ENCODE measurements at places on chromosomes 6 and 20.

DNA sequence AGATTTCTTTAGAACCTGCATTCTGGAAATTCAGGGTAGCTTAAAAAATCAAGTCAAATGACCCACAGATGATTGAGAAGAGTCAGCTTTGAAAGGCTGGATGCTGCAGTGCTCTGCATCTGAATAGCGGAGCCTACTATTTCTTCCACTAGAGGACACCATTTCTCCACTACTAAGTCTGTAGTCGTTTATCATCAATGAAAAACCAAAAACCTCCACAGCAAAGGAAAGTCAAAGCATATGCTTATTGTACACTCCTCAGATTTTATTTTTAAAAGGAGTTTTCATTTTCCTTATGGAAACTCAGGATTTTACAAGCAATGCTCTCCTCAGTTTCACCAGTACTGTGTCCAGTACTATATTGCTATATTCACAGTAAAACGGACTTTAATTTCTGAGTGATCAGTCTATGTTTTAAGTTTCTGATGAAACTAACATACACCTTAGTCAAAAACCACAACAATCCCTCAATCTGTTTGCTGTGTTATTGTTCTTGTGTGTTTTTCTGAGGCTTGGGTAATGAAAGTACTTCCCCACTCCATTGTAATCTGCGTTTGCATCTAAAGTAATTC, 50.5 kb upstream of the ENPP5 start:
- DNase-seq = peak; percentile 42

- DNase-seq = no peak
Measured at GRCh38 chr6:156406099-156406498, 371.1 kb upstream of the ARID1B start.

DNA sequence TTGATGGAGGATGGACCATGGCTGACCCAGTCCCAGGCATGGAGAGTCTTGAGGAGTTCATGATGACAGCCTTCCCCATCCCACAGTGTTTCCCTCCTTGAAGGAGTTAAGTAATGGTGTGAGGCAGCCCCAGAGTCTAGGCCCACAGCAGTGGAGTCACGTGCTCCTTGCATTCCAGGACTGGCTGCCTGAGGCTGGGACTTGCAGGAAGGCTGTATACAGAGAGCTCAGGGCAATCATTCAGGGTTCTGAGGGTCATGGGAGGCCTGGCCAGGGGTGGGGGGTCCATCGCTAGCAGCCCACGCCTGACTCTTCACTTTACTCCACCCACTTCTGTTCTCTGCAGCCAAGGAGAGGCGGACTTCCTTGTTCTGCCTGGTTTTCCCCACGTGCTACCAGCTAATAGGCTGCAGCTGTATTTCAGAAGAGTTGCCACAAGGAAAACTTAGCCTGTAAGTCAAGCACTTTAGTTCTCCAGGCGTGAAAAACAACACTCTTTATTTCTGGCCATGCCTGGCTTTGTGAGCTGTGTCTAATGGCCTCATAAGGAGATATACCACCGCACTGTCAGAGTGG, 272.5 kb downstream of the DHX35 start:
- DNase-seq = no peak

DNA sequence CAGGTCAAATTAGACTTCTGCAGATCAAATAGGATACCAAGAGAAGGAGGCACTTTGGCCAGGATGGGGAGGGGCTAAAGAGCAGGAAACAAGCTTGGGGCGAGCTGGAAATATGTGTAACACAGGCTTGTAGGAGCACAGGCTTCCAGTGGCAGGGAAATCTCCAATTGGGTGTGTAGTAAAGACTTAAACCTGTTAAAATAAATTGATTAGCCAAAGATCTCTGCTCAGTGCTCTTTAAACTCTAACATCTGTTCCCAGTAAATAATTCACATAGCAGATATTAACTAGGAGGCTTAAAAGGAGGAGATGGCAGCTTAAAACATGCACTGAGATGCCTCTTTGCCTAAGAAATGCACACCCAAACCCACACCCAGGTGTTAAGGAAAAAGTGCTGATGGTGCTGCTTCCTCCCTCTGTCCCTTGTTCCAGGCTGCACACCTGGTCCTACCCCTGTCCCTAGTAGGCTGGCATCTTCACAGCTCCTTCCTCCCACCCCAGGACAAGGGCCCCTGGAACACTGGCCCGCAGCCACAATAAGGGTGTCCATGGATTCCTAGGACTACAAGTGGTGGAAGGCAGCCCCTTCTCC, 93.5 kb upstream of the MLN start:
- DNase-seq = peak; percentile 46

- no peak for DNase-seq
Measured at GRCh38 chr6:32393665-32394420, 13.1 kb downstream of the BTNL2 start.

- DNase-seq = no peak
Measured at GRCh38 chr20:58547623-58548475, 32.6 kb upstream of the APCDD1L start.

DNA sequence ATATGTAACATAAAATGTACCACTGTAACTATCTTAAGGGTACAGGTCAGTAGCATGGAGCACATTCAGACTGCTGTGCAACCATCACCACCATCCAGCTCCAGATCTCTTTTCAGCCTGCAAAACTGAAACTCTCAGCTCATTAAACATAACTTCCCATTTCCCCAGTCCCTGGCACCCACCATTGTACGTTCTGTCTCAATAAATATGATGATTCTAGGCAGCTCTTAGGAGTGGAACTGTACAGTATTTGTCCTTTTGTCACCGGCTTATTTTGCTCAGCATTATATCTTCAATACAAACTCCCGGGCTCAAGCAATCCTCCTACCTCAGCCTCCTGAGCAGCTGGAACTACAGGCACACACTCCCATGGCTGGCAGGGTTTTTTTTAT, 1.5 kb downstream of the ZC3H12D start:
- DNase-seq = no peak

GRCh38 chr6:7151381-7151780, 43.6 kb downstream of the RREB1 start:
- DNase-seq = no peak

- no peak for DNase-seq
Measured at GRCh38 chr6:72861935-72862432, 240.1 kb downstream of the KCNQ5 start.

- DNase-seq = no peak
Measured at GRCh38 chr20:41406896-41407444, 40.4 kb upstream of the EMILIN3 start.

- no peak for DNase-seq
Measured at GRCh38 chr20:34283844-34284243, 19.3 kb downstream of the AHCY start.

DNA sequence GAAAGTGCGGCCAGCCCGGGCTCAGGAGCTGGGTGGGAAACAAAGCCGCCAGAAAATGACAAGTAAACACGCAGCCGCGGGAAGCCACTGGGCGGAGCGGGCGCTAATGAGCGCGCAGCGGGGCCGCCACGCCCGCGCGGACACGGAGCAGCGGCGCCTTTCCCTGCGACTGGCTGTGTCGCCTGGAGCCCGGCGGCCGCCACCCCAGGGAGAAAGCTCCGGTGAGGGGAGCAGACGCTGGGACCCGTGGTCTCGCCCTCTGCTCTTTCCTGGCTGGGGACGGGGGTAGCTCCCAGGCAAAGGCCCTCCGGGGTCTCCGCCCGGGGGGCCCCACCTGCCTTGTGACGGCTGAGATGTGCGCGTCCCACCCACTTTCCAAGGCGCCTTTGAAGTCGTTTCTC, 54.9 kb downstream of the PRR18 start:
- DNase-seq = no peak

DNA sequence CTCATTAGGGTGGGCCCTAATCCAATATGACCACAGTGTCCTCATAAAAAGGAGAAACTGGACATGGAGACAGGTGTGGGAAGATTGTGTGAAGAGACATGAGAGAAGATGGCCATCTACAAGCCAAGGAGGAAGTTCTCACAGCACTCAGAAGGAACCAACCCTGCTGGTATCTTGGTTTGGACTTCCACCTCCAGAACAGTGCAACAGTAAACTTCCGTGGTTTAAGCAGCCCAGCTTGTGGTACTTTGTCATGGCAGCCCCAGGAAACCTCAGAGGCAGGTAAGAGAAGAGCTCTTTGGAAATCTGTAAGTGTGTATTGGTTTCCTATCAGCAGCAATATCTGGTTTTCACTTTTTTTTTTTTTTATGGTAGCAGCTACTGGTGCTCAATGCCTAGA, 16.5 kb upstream of the CNKSR3 start:
- no peak for DNase-seq

DNA sequence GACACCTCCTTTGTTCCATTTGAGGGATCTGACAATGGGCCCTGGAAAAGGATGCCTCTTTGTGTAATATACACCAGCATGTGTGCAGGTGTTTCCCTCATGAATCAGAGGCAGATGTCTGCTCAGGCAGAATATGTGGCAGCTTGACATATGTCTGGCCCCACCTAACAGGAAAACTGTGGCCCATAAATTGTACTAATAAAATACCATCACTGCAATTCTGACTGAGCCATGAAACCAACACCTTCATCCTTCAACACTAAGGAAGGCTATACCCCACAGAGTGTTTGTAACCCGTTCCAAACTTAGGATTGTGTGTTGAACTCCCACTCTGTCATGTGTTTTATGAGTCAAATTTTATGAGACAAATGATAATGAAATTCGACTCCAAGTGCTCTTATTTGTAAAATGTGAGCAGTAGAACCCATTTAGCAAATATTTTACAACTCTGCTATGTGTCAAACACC, 22.7 kb downstream of the LAMA4 start:
- DNase-seq = peak; percentile 86

- no peak for DNase-seq
Measured at GRCh38 chr6:163132050-163132750, 282.3 kb upstream of the QKI start.

- peak; percentile 85 for DNase-seq
Measured at GRCh38 chr20:40689943-40690835, 1.2 kb upstream of the MAFB start.

GRCh38 chr6:7671076-7671475, 54.8 kb upstream of the BMP6 start:
- no peak for DNase-seq

GRCh38 chr6:140183881-140184280, 809.4 kb upstream of the CITED2 start:
- DNase-seq = no peak

GRCh38 chr20:37885593-37886503, 17.1 kb upstream of the VSTM2L start:
- no peak for DNase-seq

DNA sequence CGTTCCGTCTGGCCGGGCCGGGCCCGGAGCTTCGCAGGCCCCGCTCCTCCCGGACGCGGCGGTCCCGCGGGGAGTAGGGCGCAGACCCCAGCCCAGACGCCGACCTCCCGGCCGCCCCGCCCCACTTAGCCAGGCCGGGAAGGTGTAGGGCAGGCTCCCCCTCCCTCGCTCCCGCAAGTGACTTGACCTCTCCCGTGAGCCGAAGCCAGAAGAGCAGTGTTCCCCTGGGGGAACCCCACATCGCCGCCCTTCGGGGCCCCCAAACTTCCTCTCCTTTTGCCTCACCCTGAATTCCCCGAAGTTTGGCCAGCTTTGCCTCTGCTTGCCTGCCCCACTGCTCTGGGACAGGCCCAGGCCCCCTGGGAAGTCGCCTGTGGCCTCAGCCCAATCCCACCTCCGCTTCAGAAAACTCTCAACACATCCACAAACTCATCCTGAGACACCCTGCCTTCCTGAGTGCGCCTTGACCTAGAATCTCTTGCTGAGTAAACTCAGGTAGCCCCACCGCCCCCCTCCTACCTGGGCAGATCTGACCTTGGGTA, 524 bp upstream of the NOL4L start:
- DNase-seq = no peak

GRCh38 chr6:28768187-28768913, 155.4 kb downstream of the TRIM27 start:
- DNase-seq = no peak

GRCh38 chr20:22226849-22227700, 357.3 kb downstream of the FOXA2 start:
- no peak for DNase-seq
